Activated CD4-positive, alpha-beta T cell treated with anti-CD3 and anti-CD28 coated beads, Interleukin-10, Interleukin-2, amounts not matched to agents 100 ng/mL and 50 ng/mL, durations not matched to agents 16 hours and 8 hours (primary cell): ENCODE measurements at places on chromosomes 16 and 17.
A peak's percentile ranks its signal among the peaks of the same experiment; 100 is the strongest.

DNA sequence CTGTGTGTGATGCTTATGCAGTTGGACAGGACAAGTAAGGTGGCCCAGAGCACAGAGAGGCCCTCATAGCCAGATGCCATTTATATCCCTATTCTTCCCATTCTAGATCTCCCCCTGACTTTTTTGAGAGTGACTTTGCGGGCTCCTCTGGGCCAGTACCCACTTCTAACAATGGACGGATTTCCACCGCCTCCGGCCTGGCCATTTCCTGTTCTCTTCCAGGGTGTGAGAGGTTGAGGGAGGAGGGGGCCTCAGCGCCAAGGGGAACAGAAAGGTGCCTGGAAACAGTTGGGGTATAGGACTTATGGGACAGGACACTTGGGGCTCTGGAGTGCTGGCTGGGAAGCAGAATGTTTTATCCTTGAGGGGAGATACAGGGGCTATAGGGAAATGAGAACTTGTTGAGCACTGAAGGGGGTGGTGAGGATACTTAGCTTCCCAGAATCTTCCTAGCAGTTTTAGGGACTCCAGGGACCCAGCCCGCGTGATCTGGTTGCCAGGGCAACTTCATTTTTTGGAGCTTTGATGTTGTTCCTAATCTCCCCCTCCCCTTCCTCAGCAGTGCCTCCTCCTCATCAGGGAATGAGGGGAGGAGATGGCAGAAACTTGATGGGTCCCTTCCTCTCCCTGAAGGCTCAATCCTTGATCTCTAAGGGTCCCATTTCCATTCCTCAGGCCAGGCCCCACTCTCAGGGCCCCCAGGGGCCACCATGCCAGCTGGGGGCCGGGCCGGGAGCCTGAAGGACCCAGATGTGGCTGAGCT lies 3.6 kb downstream of the TAOK2 start:
- no peak for DNase-seq

- DNase-seq, result peak; percentile 31
Measured at GRCh38 chr16:21611556-21612384, 12.4 kb downstream of the METTL9 start.

DNA sequence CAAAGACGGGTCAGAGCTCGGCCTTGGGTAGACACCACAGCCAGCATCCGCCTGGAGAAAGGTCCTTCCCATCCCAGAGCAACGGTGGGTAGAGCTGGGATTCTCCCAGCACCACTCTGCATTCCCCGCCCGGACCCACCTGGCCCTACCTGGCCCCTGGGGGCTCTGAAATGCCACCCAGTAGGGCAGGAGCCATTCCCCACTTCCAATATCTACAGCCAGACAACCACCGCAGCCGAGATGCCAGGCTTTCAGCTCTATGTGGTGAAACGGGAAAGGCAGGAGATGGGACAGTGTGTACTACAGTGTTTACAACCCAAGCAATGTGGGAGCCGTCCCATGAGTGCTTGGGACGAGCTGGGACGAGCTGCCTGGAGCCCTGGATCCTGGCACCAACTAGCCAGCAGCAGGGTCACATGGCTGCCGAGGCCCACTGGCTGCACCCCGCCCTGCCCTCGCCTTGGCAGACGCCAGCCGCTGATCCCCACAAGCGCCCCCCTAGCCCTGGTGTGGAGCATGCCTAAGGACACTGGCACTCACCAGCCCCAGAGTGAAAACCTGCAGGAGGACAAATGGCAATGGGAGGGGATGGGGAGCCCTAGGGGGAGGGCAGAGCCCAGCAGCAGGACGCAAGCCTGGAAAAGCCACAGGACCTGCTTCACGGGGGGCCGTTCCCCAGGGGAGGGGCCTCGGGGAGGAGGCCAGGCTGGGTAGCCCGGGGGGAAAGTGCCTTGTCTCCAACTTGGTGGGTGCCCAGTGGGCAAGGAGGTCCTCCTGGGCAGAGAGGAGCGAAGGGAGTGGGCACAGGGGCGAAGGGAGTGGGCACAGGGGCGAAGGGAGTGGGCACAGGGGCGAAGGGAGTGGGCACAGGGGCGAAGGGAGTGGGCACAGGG lies 13.5 kb downstream of the TMC6 start:
- no peak for DNase-seq

DNA sequence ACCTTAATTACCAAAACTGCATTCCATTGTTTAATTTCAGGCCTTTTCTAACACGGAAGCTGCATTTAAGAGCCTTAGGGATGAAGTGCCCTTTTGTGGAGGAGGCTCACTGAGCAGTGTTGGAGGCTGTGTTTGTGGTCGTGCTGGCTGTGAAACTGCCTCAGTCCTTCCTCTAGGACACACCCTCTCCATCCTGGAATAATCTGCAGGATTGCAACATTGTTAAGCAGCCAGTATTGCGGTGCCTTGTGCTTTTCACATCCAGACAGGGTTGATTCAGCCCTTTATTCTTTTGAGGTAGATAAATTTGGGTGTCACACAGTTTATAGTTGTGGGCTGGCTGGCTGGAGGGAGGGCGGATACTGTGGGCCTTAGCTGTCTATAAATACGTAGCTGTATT lies 141.6 kb downstream of the CDRT15L2 start:
- no peak for DNase-seq

DNA sequence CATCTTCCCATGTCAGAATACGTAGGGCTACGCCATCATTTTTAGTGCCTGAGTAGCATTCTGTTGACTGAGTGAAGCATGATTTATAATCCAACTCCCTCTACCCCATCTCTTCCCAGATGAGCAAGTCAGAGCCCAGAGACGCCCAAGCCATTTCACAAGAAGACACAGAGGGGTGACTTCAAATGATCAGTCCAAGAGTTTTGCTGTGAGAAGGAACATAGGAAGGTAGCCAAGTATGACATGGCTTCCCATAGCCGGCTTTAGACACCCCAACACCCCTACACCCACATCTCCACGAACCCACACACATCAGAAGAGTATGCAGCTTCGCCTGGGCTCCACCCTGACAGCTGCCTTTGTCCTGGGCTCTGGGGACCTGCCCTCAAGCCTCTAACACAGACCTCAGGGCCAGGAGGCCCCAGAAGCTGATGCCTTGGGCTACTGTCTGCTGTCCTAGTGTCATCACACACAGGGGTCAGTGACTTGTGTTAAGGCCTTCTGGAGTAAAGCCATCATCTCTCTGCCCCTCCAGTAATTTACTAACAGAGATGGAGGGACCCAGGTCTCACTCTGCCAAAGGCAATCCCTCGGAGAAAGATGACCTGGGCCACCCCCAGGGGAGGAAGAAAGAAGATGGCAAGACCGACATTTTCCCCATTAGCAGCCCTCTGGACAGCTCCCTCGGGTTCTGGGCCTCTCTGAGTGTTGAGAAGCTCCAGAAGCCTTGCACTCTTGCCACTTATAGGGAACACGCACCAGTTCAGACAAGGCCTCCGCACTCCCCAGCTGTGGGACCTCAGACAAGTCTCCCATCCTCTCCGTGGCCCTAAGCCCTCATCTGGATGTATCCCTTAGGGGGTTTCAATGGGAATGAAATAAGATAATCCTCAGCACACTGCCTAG lies 38.7 kb upstream of the MRPS23 start:
- no peak for DNase-seq

DNA sequence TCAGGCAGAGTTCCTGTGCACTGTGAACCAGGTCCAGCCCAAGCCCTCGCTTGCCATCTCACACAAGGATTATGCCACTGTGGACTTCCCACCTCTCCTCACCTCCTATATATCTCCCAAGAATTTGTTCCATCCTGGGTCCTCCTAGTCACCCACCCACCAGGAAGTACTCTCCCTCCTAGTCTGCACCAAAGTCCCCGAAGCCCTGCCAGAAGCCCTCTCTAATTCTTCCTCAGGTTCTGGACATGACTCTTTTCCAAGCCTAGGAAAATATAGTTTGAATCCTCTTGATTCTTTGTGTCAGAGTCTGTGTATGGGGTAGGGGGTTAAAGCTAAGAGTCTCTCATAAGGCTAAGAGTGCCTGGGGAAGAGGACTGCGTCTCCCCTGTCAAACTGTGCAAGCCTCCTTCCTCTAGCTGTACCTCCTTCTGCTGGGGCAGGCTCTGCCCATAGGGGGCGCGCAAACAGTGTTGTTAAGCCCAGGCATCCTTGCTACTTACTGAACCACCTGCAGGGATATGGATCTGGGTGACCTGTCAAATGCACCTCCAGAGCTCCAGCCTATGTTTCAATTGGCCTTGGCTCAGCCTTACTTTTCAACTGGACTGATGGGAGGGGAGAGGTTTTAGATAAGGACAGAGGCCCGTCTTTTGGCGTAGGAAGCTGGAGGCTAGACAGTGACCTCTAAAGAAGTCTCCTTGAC lies 16.6 kb upstream of the DLX4 start:
- DNase-seq, result peak; percentile 84
